ENCODE measurements at places on chromosomes 4 and X.

- DNase-seq, result no peak
These were observed 10.1 kb upstream of the FGG start for GRCh38 chr4:154622598-154622997.

- no peak for DNase-seq
These were observed 260.6 kb upstream of the DIAPH2 start for GRCh38 chrX:96424007-96424406.

DNA sequence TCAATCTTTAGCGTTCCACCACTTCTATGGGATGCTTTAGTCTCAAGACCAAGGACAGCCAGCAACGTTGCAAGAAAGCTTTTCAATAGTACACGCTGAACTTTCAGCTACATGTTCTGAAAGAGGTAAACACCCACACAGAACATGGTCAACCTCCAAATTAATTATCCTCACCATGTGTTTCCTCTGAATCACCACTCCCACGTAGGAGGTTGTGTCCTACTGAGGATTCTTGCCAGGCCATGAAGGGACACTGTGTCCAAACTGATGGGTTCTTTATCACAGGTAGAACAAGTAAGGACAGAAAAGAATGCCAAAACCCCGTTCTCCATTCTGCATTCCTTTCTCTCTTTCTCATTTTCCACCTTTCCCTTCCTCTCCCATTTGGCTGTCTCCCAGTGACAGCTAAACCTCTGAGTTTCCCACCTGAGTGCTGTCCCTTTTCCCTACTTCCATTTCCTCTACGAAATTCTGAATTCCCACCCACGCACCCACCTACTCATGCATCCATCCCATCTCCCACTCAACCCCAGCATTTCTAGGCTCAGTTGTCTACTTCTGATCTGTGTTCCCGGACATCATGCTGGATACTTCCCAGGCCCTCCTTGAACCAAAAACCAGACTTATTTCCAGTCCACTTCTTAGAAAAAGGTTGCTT, 29.0 kb upstream of the GPM6B start:
- DNase-seq, result no peak

DNA sequence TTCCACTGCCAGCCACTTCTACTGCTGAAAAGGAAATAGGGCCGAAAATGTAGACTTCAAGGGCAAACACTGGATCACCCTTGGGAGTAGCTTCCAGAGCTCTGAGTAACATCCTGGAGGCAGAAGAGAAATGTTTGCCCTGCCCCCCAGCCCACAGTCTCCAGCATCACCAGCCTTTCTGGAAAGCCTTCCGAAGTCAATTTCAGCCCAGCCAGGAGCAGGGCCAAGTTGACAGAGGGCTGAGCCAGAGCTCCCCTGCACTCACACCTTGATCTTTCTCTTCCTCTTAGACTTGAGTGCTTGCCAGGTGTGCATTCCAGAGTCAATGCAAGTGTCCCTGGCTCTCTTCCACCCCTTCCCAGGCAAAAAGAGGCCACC, 35.2 kb downstream of the SLC25A5 start:
- no peak for DNase-seq

GRCh38 chrX:70262952-70263567, 3.1 kb upstream of the P2RY4 start:
- peak; percentile 48 for DNase-seq

- DNase-seq, result no peak
These were observed 38.6 kb downstream of the AMELX start for GRCh38 chrX:11331788-11332187.

DNA sequence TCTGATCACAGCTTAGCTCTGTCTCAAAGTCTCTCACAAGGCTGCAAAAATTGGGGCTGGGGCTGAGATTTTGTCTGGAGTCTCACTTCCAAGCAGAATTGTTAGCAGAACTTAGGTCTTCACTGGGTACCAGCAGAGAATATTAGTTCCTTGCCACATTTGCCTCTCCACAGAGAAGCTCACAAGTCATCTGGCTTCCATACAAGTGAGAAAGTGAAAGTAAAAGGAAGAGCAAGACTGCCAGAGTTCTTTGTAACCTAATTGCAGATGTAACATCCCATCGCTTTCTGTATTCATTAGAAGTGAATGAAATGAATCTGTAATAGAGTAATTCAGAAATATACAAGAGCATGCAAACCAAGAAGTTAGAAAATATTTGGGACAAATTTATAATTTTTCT, 624.1 kb upstream of the GNPDA2 start:
- DNase-seq, result no peak

DNA sequence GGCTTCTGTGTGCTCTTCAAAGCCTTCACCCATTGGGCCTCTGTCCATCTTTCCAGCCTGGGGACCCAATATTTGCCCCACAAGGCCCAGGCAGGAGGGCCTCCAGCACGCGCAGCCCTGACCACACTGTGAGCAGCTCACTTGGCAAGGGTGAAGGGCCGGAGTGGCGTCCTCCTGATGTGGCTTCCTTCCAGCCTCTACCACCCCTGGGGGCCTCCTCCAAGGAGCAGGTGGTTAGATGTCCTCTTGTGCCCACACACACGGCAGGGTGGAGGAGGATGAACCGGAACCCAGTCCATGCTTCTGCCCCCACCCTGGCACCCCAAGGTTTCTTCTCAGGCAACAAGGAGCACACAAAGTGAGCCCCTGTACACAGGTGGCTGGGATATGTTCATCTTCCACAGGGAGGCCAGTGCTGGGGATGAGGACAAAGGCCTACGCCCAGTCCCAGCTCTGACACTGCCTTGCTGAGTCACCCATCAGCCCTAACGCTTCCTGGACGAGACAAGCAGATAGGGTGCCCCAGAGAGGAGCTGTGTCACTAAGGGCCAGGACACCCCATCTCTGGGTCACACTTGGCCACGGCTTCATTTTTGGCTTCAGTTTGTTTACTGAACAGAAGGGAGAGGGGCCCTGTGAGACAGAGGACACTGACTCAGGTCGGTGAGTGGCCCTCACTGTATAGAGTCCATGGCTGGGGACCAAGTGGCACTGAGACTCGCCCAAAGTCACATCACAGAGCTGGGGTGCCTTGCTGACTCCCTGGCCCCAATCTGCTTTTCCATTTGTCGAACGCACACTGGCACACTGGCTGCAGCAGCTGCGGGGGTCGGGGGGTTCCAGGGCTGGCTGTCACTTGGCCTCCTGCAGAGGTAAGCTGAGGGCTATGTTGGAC, 1.9 kb downstream of the UBL4A start:
- no peak for DNase-seq

DNA sequence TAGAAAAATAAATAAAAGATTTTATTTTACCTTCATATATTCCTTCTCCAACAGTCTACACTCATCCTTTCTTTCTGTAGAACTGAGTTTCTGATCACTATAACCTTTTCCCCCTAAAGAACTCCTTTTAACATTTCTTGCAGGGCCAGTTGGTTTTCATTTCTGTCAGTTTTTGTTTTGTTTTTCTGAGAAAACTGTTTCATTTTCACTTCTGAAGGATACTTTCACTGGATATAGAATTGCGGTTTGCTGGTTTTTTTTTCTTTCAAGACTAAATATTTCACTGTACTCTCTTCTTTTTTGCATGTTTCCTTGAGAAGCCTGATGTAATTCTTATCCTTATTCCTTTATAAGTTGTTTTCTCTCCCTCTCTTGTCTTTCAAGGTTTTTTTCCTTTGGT, 90.4 kb upstream of the EOLA2 start:
- no peak for DNase-seq

- no peak for DNase-seq
These were observed 262.8 kb downstream of the DKK2 start for GRCh38 chr4:106773076-106773905.

GRCh38 chr4:26434030-26434639, 56.1 kb downstream of the CCKAR start:
- DNase-seq, result no peak

DNA sequence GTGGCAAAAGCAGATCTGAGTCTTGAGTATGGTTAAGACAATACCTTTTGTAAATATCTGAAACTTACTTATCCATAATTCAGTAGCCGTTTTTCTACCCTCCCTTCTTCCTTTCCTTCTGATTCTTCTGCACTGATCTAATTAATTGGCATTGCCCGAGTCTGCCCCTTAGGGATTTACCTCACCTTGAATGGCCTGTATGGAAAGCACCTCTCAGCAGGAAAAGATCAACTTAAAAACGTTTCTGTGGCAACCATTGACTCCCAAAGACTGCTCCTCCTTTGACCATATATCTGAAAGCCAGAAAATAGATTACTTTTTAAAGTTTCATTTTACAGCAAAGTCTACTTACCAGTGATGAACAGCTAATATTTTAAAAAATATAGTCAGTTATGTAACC, 496.5 kb upstream of the LCORL start:
- no peak for DNase-seq

DNA sequence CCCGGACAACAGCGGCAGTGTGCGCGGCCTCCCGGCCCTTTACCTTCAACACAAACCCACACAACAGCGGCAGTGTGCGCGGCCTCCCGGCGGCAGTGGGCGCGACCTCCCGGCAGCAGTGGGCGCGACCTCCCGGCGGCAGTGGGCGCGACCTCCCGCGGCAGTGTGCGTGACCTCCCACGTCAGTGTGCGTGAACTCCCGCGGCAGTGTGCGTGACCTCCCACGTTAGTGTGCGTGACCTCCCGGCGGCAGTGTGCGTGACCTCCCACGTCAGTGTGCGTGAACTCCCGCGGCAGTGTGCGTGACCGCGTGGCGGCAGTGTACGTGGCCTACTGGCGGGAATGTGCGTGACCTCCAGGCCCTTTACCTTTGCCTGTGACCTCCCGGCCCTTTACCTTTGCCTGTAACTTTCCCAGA, 576.6 kb upstream of the FRG1 start:
- no peak for DNase-seq

DNA sequence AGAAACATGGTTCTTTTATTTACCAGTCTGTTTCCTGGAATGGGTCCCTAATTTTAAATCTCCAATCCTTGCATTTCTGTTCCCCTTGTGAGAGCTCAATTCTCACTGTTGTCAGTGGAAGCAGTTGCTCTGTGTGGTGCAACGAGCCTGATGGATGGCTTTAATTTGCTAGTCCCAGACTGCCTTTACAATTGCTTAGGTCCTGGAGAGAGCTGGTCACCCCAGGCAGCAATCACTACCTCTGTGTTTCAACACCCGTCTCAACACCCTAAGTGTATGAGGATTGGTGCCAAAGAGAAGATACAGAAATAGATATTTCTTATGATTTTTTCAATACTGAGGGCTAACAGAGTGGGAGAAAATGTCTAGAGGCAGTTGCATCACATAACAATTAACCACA, 873.8 kb downstream of the GLUD2 start:
- DNase-seq, result no peak

DNA sequence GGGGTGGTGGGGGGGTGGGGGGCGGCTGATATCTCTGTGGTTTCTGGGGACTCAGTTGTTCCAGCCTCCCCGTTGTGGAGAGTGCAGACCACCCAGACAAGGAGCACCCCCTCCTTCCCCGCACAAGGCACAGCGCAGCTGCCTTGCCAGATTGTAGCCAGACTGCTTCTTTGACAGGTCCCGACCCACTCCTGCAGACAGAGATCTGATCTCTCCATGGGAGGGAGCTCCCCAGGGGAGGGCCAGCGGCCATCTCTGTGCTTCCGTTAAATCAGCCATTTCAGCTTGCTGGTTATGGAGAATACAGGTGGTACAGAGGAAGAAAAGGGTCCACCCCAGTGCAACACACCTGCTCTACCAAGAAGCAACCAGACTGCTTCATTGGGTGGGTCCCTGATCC, 80.8 kb downstream of the FGF16 start:
- no peak for DNase-seq

- DNase-seq, result no peak
These were observed 22.7 kb downstream of the SCML1 start for GRCh38 chrX:17759990-17760389.

DNA sequence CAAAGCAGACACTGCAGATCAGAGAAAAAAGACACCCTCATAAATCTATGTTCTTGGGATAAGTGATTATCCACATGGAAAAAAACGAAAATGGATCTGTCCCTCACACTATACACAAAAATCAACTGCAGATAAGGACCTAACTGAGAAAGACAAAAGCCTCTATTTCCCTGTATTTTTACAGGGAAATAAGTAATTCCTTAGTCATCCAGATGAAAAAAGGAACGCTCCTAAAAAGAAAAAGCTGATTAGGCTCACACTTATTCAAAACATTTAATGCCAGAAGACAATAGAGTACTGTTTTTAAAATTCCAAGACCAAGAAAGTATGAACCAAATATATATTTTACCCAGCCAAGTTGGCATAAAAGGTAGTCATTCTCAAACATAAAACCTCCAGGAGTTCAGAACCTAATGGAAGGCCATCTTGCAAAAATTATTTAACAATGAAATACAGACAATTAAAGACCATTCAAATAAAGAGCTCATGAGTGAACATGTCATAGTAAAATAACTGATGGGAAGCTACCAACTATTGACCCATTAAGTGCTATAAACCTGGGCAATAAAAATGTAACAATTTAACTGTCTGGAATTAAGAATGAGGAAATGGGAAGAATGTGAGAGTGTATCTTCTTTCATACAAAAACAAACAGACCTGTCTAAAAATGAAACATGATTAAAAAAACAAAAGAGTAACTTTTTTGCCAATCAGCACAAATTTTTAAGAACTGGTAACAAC, 20.4 kb downstream of the PAPSS1 start:
- no peak for DNase-seq

DNA sequence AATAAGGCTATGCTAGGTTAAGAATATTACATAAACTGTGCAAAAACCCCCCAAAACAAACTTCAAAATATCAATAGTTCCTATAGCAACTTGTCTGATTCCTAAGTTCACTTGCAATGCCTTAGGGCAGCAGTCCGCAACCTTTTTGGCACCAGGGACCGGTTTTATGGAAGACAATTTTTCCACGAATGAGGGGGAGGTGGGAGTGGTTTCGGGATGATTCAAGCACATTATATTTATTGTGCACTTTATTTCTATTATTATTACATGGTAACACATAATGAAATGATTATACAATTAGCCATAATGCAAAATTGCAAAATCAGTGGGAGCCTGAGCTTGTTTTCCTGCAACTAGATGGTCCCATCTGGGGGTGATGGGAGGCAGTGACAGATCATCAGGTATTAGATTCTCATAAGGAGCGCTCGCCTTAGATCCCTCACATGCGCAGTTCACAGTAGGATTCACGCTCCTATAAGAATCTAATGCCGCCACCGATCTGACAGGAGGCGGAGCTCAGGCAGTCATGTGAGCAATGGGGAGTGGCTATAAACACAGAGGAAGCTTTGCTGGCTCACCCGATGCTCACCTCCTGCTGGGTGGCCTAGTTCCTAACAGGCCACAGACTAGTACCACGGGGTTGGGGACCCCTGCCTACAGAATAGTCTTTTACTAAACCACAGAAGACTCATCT, 39.7 kb downstream of the ACOX3 start:
- DNase-seq, result no peak

GRCh38 chr4:95728145-95728544, 111.7 kb upstream of the PDHA2 start:
- no peak for DNase-seq

DNA sequence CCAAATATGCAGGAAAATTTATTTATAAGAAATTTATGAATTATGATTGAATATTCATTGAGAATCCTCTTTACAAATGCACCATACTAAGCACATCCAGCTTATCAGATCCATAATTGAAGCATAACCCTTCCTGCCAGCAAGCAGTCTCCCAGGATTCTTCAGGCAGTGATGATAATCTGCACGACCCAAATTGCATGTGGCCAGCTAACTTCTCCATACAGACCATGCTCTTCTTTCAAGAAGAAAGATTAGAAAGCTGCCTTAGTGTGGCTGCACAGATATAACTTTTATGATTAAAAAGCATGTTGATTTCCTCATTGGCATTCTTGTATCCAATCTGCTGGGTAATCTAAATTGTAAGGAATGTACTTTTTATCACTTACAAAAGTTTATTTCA, 3.3 kb upstream of the CBR4 start:
- DNase-seq, result no peak

All from activated T-cell treated with anti-CD3 and anti-CD28 coated beads, Interleukin-2, amount 50 U/mL, for 24 hours (primary cell).